Uterine smooth muscle cell (primary cell): ENCODE measurements at places on chromosomes 4 and X. TPM values are rescaled to one million over a fixed set of nuclear protein-coding genes. Genes with fewer than 3 reads are reported as not detected.

The TRIM75 gene
- total RNA-seq = not detected in 2 replicates

The NEXMIF gene
- under 0.01 TPM in 2 replicates for total RNA-seq

The ARHGEF9 gene
- 14.6 TPM in 2 replicates for total RNA-seq

The SLC4A4 gene
- 2.0 and 9.6 TPM in 2 replicates for total RNA-seq

The GPRASP1 gene
- 4.1 and 8.6 TPM in 2 replicates for total RNA-seq

The SPARCL1 gene
- total RNA-seq = 0.22 and 2.1 TPM in 2 replicates

The USP51 gene
- total RNA-seq = 1.5 and 2.5 TPM in 2 replicates

The SLC9B1 gene
- total RNA-seq = 0.55 and 0.87 TPM in 2 replicates
